Fibroblast of skin of right biceps (primary cell): ENCODE measurements at places on chromosomes 12 and 14.

DNA sequence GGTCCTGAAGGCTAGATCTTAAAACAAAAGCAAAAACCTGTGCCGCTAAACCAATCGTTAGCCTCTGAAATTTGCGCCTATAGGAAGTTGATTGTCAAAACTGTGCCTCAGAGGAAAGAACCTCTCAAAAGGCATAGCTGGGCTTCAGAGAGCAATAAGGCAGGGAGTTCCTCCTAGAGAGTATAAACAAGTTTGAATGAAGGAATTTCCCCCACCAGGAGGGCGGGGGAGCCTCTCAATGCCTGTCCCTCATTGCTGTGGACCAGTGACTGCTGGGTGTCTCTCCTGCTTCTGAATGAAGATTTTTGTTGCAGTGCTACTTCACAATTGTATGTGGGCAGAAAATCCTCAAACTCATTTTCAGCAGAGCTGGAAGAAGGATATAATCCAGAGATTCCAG, 88.6 kb downstream of the KCNK10 start:
- no peak for DNase-seq

DNA sequence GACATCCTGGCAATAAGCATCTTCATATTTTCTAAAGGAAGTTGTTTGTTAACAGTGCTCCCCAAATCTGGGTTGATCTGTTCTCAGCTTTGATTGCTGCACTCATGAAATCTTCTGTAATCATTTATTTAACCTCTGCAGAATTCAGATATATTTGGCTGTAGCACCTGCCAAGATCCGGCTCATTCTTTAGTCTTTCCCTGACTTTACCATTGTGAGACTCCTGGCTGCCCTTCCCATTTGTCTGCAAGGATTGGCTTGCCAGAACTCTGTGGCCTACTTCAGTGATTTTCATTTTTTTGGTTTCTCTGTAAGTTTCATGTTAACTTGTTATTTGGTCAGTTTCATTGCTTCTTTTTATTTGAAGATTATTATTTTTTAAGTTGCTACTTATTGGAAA, 191.2 kb upstream of the PLXNC1 start:
- DNase-seq: no peak

GRCh38 chr12:118371321-118372282, 1.1 kb downstream of the TAOK3 start:
- DNase-seq: no peak

DNA sequence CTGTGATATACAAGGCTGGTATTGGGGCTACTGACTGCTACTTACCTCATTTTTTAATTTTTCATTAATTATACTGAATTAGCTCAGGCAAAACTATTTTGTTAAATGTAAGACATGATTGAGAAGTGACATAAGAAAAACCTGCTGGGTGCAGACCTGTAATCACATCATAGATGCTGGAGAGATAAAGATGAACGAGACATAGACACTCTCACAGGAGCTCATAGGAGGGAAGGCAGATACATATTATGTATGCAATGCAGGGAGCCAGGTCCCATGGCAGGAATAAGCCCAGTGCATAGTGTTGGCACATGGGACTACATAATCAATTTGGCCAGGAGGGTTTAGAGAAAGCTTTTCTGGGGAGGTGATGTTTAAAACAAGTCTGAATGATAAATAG, 74.9 kb downstream of the PRKCH start:
- DNase-seq: no peak

DNA sequence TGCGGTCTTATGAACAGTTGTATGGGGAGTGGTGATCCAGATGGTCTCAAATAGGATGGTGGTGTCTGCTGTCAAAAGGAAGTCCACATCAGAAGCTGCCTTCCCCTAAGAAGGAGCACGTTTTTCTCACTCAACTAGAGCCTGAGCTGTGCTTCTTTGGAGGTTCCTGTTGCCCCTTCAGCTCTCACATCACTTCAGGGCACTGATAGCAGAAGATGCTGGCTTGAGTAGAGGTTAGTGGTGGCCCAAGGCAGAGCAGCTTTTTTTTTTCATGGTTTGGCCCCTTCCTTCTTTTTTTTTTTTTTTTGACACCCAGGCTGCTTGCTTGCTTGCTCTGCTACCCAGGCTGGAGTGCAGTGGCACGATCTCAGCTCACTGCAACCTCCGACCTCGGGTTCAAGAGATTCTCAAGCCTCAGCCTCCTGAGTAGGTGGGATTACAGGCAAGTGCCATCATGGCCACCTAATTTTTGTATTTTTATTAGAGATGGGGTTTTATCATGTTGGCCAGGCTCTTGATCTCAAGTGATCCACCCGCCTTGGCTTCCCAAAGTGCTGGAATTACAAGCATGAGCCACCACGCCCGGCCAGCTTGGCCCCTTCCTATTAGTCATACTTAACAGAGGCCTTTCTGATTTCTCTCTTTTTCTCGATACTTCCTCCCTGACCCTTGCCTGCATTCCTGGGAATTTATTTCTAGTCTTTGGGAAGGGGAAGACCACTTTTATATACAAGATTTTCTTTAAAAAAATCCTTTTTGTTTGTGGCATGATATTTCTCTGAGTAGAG, 31.6 kb downstream of the KLRD1 start:
- peak; percentile 12 for DNase-seq

- no peak for DNase-seq
Measured at GRCh38 chr12:119055977-119056376, 74.6 kb downstream of the SRRM4 start.

GRCh38 chr14:99179506-99179905, 92.5 kb downstream of the BCL11B start:
- no peak for DNase-seq

DNA sequence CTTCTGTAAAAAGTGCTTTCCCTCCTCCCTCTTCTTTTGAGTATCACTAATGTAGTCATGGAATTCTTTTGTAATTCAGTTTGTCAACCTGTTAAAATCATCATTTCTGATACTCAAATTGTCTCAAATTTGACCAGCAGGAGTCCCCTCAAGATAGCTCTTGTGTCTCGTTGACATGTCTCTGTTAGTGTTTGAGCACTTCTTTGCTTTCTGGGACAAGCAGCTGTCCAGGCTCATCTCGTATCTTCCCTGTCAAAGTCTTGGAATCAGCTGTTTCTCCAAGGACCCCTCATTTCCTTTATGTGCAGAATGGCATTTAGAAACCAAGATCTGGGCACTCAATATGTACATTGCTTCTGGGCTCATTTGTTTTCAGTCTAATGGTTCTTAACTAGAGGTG, 10.7 kb downstream of the CIPC start:
- no peak for DNase-seq

DNA sequence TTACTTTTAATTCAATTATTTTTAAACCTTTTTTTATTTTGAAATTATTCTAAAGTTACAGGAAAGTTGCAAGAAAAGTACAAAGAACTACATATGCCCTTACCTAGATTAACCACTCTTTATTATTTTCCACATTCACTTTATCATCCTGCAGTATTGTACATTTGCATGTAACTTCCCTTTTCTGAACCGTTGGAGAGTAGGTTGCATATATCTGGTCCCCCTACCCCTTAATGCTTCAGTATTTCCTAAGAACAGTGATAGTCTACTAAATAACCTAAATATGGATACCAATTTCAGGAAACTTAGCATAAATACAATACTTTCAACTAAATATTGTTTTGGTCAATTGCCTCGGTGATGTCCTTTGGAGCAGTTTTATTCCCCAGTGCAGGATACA, 15.0 kb downstream of the G2E3 start:
- no peak for DNase-seq

DNA sequence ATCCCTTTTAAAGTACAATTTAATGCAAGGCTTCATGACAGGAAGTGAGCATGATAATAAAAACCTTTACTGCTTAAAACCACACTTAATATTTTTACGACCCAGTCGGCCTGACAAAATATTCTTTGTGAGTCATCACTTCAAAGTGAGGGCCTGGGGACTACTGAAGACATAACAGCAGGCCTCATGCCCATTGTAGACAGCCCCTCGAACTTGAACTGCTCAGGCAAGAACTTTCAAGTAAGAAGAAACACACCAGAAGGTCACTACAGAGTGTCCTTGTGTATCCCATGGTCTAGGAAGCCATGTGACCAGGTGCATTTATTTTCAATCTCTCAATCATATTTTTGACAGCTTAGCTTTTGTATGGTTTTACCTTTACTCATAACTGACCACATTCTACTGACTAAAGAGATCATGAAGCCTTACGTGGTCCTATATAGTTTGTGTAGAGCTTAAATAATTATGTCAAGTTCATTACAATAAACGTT, 61.4 kb upstream of the MANSC4 start:
- DNase-seq: peak; percentile 62

GRCh38 chr12:5345534-5345933, 86.4 kb upstream of the NTF3 start:
- no peak for DNase-seq
